ENCODE measurements at places on chromosomes 5 and 9.
A peak's percentile ranks its signal among the peaks of the same experiment; 100 is the strongest.

GRCh38 chr5:176817841-176818377 lies 7.5 kb downstream of the UNC5A start:
- DNase-seq, result no peak

DNA sequence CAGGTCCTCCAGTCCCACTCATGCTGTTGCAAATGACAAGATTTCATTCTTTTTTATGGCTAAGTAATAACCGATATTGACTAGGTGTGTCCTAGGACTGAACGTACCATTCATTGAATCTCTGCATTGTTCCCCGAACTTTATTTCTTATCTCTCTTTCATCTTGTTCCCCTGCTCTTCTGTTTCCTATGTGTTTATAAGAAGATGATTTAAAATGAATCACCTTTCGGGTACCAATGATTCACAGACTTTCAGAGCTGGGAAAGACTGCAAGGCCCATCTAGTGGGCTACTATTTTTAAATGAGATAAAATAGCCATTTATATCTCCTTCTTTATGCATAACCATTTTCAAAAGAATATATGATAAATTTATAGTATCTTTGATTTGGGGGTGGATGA lies 133.0 kb downstream of the CDH18 start:
- no peak for DNase-seq

GRCh38 chr9:129725795-129726251 lies 27.0 kb downstream of the PTGES start:
- DNase-seq, result no peak

- DNase-seq, result no peak
These were observed 25.8 kb downstream of the UGT3A2 start for GRCh38 chr5:36040651-36041536.

- DNase-seq, result no peak
These were observed 11.8 kb upstream of the CXXC5 start for GRCh38 chr5:139636207-139636792.

DNA sequence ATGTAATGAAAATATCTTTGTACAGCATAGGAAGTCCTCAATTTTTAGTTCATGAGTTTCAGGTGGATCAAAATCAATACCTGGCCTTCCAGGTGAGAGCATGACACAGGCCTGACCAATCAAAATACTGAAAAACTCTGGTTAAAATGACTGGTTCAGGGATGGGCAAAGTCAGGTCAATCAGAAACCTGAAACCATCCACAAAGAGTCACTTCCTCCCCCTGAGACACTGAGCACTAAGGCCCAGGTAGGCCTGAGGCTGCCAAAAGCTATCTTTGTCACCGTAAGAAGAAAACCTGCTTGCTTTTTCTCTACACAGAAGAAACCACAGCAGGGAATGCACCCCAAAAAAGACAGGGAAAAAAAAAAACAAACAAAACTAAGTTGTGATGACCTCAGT lies 444.8 kb downstream of the TLR4 start:
- no peak for DNase-seq

- DNase-seq, result no peak
These were observed 38.9 kb downstream of the MED27 start for GRCh38 chr9:132040808-132041207.

DNA sequence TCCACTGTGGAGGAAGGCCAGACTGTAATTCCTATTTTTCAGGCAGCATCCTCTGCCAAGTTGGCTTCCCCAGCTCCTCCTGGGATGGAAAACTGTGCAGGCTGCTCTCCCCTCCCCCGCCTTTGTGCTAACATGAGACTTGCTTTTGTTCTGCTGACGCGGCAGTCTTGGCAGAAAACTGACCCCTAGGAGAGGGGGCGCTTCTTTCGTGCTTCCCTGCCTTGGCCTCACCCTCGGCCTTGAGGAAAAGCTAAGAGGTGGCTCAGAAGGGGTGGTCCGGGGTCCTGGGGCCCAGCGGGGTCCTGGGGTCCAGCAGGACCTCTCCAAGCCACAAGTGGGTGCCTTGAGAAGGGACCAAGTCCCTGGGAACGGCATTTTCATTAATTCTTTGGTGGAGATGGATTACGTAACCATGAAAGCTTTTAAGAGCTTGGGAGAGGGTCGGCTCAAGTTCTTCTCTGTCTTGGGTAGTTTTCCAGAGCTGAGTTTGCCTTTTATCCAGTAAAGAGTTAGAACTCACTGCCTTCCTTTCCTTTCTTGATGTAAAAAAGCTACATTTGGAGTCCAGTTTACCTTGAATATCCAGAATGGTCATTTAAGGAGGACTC lies 51.0 kb downstream of the SH3PXD2B start:
- no peak for DNase-seq

DNA sequence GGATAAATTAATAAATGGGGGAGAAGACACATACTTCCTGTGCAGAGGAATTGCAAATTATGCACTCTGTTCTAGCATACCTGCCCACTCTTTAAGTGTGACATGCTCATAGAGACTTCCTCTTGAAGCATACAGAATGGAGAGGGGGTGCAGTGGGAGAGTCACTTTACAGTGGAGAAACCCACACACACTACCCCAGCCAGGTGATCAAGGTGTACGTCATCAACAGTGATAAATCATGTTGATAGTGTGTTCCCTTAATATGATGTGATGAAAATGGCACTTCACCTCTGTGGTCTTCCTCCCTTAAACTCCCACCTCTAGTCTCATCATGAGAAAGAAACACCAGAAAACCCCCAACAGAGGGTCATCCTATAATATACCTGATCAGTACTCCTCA lies 110.0 kb downstream of the SH3GL2 start:
- DNase-seq, result no peak

- no peak for DNase-seq
These were observed 205.5 kb upstream of the EFNA5 start for GRCh38 chr5:107876261-107876660.

DNA sequence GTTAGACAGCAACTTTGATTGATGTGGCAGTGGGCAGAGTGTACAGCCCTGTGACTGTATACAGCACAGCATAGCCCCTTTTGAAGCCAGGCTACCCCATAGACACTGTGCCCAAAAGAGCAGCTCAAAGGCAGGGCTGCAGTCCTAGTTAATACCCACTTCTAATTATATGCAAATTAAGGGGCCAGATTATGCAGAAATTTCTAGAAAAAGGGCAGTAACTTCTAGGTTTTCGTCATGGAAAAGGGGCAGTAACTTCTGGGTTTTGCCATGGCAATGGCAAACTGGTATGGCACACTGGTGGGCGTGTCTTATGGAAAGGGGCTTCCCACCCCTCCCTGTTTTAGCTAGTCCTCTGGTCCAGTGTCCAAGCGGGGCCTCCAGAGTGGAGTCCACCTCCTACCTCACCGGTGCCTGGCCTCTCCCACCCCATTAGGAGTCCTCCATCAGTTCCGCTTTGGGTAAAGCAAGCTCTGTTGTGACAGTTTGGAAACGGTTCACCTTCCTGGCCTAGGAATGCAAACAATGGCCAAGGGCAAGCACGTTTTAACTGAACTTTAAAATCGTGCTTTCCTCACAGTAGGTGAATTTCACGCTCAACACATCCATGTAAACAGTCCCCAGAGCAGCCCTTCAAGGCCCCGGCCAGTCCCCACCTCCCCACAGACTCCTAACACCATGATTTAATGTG lies 5.6 kb downstream of the ADAMTS13 start:
- DNase-seq, result no peak

DNA sequence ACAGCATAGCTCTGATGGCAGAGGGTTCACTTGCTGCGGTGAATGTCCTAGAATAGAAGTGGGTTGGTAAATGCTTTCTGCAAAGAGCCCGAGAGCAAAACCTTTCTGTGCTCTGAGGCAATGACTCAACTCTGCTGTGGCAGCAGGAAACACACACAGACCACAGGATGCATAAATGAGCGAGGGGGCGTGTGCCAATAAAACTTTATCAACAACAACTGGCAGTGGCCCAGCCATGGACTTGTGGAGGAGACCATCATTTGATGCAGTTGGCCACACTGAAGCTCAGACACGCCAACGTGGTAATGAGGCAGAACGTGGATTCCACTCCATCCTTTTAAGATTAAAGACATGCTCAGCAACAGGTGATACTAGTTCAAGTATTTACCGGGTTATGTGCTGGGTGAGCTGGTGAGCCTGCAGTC lies 6.8 kb downstream of the MRPL36 start:
- DNase-seq, result peak; percentile 55

GRCh38 chr9:15370466-15371447 lies 51.9 kb upstream of the SNAPC3 start:
- no peak for DNase-seq

DNA sequence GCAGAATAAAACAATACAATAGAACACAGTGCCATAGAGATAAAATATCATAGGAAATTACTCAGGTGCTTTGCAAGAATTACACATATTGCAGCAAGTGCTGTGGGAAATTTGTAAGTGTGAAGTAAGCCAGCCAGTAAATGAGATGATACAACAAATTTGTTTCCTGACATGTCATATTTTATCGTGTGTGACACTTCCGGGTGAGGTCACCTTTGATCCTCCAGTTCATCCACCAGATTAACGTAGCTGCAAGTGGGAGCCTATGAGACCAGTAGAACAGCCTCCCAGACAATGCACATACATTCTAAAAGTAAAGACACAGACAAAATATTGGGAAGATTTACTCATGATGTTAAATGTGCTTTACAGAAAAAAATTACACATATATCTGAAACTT lies 72.2 kb downstream of the PRDM9 start:
- no peak for DNase-seq
